Stimulated activated CD4-positive, alpha-beta T cell treated with anti-CD3 and anti-CD28 coated beads, Interleukin-12 subunit alpha, Interleukin-12 subunit beta, amount 100 ng/mL, for 48 hours (primary cell): ENCODE measurements at places on chromosomes 3 and 15.
A peak's percentile ranks its signal among the peaks of the same experiment; 100 is the strongest.

DNA sequence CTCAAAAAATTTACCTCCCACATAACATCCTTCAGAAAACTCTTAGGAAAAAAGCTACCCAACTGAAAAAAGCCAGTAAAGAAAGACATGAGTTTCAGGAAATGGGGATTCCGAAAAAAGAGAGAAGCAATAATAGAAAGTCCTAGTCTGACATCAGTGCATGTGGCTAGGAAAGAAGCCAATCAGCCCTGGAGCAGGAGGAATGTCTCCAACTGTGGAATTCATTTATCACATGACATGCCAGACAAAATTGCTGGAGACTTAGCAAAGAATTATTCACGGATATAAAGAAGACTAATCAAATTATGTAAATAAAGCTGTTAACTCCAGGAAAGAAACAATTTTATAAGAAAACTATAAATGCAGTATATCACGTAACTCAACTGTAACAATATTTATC is 258.9 kb upstream of the RARB start:
- DNase-seq = no peak

DNA sequence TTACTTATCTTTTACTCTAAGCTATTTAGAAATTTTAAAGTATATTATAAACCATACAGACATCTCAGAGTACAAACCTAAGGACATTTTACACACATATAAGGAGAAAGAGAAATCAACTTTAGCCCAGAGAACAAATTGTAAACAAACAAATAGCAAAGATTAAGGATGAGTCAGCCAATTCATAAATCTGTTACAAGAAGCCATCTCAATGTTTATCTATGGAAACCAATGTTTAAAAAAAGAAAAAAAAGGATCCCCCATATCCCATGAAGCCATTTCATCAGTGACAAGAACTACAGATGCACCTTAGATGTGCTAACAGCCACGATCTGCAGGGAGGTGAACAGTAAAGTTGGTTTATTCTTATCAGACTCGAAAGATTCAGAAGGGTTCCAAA is 437.1 kb downstream of the SHQ1 start:
- no peak for DNase-seq

DNA sequence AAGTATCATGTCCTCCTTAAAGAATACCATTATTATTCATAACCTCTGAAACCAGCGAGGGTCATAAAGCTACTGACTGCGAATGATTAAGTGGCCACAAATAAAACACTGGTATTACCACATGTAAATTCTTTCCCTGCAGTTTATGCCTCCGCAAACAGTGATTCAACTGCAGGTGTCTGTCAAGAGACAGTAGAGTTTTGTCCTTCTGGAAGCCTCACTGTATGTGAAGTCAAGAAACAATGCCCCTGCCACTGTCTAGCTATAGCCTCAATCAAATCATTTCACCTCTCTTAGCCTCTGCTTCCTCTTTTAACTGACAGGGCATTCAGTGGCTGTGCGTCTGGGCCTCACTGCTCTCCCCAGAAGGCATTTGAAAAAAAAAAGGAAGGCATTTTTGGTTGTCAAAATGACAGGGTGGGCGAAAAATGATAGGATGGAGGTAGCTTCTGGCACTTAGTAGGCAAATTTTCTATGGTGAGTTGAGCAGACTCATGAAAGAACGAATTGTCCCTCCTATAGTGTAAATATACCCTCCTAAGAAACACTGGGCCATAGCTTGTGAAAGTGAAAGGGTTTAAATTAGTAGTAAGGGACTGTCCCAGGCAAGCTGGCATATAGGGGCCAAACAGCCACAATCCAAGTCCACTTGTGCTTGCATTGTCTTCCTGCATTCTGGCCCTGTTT is 66.7 kb downstream of the FILIP1L start:
- no peak for DNase-seq

- no peak for DNase-seq
Measured at GRCh38 chr3:188230962-188231361, 77.0 kb downstream of the LPP start.

DNA sequence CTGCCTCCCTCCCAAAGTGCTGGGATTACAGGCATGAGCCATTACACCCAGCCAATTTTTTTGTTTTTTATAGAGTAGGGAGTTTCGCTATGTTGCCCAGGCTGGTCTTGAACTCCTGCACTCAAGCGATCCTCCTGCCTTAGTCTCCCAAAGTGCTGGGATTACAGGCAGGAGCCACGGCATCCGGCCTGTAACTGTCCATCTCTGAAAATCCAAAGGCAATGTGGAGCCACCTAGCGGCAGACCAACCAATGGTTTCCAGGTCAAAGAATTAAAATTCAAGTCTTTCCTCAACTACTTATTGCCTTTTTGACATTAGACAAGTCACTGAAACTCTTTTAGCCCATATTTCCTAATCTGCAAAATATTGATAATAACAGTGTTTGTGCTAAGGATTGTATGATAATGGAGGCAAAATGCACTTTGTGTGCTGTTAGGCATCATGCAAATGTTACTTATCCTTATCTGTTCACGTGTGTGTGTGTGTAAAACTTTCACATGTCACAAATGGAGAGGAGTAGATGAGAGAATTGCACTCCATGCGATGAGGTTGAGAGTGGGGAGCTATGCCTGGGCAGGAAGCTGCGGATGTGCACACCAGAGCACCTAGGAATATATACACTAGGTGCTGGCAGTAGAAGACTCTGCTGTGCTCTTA is 48.7 kb downstream of the COL8A1 start:
- peak; percentile 15 for DNase-seq

GRCh38 chr3:41002104-41002503 is 197.2 kb upstream of the CTNNB1 start:
- no peak for DNase-seq

DNA sequence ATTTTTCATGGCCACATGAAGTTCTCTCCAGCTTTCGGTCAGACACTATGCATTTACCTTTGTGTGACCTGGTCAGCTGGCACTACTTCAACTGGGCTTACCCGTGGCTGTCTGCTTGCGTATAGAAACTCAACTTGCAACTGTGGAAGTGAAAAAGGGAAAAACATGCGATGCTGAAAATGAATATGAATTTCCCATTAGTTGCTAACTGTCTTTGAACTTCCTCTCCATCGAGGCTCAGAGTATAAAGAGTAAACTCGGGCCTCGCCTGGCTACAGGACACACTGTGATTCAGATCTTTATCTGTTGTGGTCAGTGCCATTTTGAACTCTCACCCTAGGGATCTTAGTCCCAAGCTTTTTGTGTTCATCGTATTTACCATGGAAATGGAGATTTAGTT is 26.8 kb downstream of the NFKBIZ start:
- no peak for DNase-seq

GRCh38 chr3:112199622-112200316 is 66.7 kb upstream of the GCSAM start:
- no peak for DNase-seq

- DNase-seq = no peak
Measured at GRCh38 chr3:189229196-189229828, 57.5 kb downstream of the TPRG1 start.

DNA sequence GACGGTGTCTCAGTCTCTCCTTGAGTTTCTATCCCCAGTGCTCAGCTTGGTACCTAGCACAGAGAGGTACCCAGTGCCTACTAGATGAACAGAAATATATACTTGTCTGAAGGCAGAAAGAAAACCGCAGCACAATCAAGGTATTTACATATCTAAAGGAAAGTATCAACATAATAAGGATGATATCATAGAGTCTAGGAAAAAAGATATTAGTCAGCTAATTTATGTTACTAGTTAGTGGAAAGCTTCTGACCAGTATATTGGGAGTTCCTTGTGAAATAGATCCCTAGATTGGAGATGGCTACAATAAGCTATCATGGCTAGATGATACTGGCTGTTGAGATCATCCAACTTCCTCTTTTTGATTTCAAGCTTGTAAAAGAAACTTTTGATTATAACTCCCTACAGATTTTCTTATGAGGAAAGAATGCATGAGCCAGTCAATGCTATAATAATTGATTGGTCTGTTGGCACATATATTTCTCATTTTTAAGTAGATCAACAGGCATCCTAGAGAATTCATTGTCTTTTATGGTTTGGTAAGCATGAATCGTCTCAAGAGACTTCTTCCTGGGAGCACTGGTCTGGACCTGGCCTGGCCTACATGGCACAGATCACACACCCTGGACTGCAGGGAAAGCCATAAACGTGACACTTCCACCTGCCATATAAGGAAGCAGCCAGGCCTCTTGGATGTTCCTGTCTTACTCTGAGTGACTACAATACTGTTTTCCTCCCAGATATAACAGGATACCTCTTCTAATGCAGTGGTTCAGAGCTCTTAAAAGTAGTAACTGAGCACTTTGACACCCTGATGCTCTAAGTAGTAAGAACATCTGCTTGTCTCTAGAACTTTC is 60.7 kb downstream of the IMPG2 start:
- no peak for DNase-seq

DNA sequence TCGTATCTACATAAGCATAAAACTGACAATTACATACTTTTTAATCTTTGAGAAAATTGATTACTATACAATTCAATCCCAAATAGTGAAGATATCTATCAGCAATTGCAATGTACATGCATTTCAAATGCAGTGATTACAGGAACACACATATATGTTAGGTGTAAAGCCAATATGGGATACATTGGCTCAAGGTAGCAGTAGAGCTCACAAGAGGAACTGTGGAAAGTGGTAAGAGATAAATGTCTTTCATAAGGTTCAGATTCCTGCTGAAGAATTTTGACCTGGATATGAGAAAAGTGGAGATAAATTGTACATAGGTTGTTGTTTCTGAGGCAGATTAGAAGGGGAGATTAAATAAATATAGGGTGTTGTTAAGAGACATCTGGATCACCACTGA is 1280.5 kb downstream of the OTOL1 start:
- no peak for DNase-seq
